ENCODE measurements at places on chromosomes 4 and X.
A peak's percentile ranks its signal among the peaks of the same experiment; 100 is the strongest.

GRCh38 chr4:45640281-45640680 lies 483.6 kb downstream of the GABRG1 start:
- DNase-seq, result no peak
- no peaks in the 10 kb centered on the region for H3K27me3 ChIP-seq
- no peaks in the 10 kb centered on the region for H3K36me3 ChIP-seq
- H3K27ac ChIP-seq, result no peak overlapping the region
- no peaks in the 10 kb centered on the region for H3K4me1 ChIP-seq
- H3K4me3 ChIP-seq, result no peak overlapping the region

DNA sequence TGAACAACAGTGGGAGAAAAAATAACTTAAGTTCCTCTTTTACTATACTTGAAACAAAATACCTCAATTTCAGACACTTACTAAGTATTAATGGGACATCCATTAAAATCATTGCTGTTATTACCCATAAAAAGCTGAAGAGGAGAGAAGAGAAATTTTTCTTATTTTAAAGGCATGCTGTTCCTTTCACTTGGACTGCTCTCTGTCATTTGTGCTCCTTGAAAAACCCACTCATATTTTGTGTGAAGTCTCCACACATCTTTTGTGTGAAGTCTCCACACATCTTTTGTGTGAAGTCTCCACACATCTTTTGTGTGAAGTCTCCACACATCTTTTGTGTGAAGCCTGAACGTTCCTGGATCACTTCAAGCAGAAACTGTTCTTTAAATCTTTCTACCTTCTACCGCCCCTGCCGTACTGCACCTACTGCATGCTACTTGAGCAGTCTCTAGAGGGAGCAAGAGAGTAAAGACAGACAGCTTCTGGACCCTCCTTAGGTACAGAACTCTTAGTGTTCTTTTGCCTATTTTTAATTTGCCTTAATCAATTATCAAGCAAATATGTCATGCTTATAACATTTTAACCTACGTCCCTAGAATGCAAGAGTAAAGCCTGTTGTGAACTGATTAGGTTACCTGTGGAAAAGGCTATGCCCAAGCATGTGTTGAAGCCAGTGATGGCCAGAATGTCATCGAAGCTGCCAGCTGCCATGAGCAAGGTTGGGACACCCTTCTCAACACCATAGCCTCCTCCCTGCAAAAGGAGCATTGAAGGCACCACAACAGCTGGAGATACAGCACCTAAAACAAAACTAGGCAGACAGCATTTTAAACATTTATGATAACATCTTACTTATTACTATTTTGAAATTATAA lies 27.1 kb upstream of the SLC9B1 start:
- peak; percentile 61 for DNase-seq
- H3K27ac ChIP-seq, result no peak overlapping the region
- no peak overlapping the region for H3K4me3 ChIP-seq
- no peaks in the 10 kb centered on the region for H3K4me1 ChIP-seq
- H3K27me3 ChIP-seq, result no peaks in the 10 kb centered on the region

- peak overlapping the region; percentile 94 for H3K27ac ChIP-seq
- no peaks in the 10 kb centered on the region for H3K36me3 ChIP-seq
- peak overlapping the region; percentile 93 for H3K4me3 ChIP-seq
- peaks cover 8% of the 10 kb centered on the region for H3K4me1 ChIP-seq
- DNase-seq, result peak; percentile 66
Measured at GRCh38 chr4:1871471-1872021, 353 bp downstream of the NSD2 start.

- H3K27ac ChIP-seq, result no peak overlapping the region
- no peaks in the 10 kb centered on the region for H3K4me1 ChIP-seq
- no peaks in the 10 kb centered on the region for H3K36me3 ChIP-seq
Measured at GRCh38 chrX:40709395-40709794, 25.9 kb downstream of the MED14 start.

DNA sequence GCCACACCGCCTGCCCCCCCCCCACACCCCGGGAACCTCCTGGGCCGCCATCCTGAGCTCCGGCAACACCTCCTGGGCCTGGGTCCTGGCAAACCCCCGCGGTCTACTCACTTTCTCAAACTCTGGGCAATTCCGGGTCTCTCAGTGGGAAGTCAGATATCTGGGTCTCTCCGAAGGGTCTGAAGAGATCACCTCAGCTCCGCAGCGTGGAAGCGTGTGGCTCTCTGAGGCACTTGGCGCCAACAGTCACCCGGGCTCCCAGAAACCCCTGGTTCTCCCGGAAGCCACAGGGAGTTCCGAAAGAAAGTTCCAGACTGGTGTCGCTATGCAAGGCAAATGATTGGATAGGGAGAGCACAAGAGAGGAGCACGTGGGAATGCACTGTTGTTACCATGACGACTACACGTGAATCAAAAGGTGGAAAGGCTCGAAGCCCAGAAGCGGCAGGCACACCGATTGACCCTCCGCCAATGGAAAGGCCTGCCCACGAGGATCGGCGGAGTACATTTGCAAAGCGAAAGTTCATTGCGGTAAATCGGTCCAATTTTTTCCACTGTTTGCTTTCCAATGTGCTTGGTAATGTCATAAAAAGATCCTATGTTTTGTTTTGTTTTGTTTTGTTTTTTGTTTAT lies at the start of gene PNMA6E:
TSS of gene PNMA6E (minus strand) at position 218 of the 632 bp plus-strand sequence. CDS start 2,501 bp downstream, outside the sequence.
- H3K4me1 ChIP-seq, result no peaks in the 10 kb centered on the region
- no peak within 1 kb of the TSS for H3K27ac ChIP-seq
- no peaks in the 10 kb centered on the region for H3K27me3 ChIP-seq
- no peaks in the 10 kb centered on the region for H3K36me3 ChIP-seq

- no peaks in the 10 kb centered on the region for H3K36me3 ChIP-seq
- no peak overlapping the region for H3K27ac ChIP-seq
- DNase-seq, result no peak
- H3K27me3 ChIP-seq, result no peaks in the 10 kb centered on the region
- H3K4me3 ChIP-seq, result no peak overlapping the region
Measured at GRCh38 chr4:63090641-63091040, 1318.6 kb downstream of the TECRL start.

DNA sequence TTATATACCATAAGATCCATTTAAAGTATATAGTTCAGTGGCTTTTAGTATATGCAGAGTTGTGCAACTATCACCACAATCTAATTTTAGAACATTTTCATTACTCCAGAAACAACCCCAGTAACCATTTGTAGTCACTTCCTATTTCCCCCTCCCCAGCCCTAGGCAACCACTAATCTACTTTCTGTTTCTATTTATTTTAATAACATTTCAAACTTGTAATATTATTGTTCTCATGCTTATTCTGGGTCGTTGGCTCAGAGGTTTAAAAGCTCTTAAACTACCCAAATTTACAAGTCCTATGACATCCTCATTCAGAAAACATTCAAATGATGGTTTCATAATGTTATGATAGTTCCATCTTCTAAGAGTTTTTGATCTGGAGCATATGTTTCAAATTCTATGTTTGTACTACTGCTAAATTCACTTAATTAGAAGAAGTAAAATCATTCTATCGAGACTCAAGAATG lies 18.4 kb downstream of the XIAP start:
- DNase-seq, result no peak
- H3K27ac ChIP-seq, result no peak overlapping the region
- H3K4me1 ChIP-seq, result no peaks in the 10 kb centered on the region
- no peak overlapping the region for H3K4me3 ChIP-seq

DNA sequence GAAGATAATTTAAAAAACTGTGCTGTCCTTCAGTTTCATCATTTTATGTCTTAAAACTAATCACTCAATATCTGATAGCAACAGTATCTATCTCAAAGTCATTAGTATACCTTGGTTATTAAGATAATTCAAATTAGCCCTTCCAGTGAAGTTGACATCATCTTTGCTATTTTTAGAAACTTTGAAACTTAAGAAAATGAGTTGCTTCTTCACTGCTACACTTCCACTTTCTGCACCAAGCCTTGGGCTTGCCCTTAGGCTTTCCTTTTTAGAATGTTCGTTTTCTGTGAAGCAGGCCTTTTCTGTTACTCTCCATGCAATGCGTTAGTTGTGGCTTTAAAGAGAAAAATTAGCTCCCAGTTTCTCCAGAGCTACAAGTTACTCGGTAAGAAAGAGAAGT lies 4.4 kb upstream of the VAMP7 start:
- H3K4me3 ChIP-seq, result no peak overlapping the region
- no peak for DNase-seq
- no peaks in the 10 kb centered on the region for H3K36me3 ChIP-seq
- no peaks in the 10 kb centered on the region for H3K4me1 ChIP-seq
- H3K27me3 ChIP-seq, result no peaks in the 10 kb centered on the region

- no peaks in the 10 kb centered on the region for H3K36me3 ChIP-seq
- no peak overlapping the region for H3K27ac ChIP-seq
- no peak for DNase-seq
- no peaks in the 10 kb centered on the region for H3K27me3 ChIP-seq
- H3K4me1 ChIP-seq, result no peaks in the 10 kb centered on the region
Measured at GRCh38 chrX:114582698-114583395, 1.0 kb upstream of the HTR2C start.

DNA sequence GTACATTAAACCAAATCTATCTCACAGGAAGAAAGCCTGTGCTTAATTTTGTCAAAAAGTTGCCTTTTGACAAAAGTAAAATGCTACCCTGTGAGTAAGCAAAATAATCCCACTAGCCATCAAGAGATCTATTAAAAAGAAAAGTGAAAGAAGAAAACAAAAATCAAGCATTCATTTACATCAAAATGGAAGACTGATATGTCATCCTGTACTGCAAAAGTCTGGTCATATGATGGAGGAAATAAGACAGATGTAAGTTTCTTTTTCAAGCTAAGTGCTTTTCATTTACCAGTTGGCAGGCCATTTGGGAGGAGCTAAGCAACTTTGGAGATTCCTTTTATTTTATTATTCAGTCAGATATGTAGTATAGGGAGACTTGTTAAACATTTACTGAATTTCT lies 387.4 kb downstream of the SPOCK3 start:
- DNase-seq, result no peak
- H3K27me3 ChIP-seq, result no peaks in the 10 kb centered on the region
- H3K4me3 ChIP-seq, result no peak overlapping the region
- H3K27ac ChIP-seq, result no peak overlapping the region

DNA sequence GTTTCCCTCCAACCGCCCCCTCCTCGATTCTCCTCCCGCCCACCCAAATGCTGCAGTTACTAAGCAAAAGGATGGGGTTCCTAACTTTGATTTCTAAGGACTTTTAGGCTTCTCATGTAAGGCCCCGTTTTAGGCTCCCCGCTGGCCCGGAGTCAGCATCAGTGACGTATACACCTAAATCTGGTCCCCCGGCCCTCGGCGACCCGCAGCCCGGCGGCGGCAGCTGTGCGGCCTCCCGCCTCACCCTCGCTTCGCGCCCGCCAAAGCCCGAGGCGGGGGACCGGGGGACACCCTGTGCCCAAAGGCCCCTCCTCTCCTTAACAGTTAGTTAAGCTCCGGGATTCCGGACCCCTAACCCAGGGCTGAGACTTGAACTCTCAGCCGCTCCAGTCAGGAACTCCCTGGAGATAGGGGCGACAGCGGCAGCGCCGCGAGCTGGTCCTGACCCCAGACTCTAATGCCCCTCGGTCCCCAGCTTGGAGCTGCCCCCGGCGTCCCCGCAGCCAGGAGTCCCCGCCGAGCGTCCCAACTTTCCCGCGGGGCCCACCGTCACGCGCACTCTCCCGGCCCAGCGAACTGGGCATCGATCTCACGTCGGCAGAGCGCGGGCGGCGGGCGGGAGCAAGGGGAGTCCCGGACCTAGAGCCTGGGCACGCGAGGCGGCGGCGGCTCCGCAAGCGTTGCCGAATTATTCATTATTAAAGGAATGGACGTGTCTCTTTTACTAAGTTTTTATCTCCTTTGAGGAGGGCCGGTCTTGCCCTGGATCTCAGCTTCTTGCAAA lies 1.5 kb upstream of the NR3C2 start:
- no peaks in the 10 kb centered on the region for H3K27me3 ChIP-seq
- H3K4me1 ChIP-seq, result peaks cover 7% of the 10 kb centered on the region
- H3K36me3 ChIP-seq, result no peaks in the 10 kb centered on the region
- peak overlapping the region; percentile 98 for H3K27ac ChIP-seq
- peak overlapping the region; percentile 70 for H3K4me3 ChIP-seq

- H3K4me1 ChIP-seq, result no peaks in the 10 kb centered on the region
- peak overlapping the region; percentile 25 for H3K27ac ChIP-seq
- DNase-seq, result no peak
Measured at GRCh38 chr4:7985891-7986441, 46.3 kb upstream of the AFAP1 start.

DNA sequence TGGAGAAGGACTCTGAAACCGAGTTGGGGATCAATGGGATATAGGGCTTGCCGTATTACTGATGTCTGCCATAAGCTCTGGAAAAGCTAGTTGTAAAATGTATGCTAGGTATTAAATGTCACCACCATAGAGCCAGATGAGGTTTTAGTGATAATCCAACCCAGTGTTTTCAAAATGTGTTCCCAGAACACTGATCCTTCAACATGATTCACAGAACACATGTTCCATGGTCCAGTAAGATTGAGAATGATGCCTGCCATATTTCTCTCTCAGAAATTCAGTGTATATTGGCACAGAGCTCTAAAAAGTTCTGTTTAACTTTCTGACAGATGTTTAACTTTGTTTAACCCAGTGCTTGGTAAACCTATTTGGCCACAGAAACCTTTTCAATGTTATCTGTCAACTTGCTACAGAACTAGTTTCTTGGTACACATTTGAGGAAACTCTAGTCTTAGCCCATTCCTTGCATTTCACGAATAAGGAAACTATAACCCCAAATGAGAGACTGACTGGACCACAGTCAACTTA lies 160.2 kb downstream of the PALLD start:
- DNase-seq, result no peak
- H3K4me1 ChIP-seq, result no peaks in the 10 kb centered on the region

DNA sequence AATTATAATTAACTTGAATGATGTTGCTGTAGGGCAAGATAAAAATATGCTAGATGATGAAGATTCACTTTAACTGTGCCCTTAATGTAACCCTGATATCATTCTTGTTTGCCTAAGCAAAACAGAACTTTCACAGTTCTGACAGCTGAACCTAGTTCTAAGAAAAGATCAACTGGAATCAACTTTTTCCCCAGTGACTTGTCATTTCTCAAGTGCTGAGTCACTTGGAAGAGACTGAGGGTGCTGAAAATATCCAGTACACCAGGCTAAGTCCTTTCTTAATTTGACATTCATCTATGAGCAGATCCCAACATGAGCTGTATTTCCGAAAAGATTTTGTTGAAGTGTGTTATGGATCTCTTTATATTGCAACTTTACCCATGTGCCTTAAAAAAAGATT lies 140.4 kb downstream of the MID1IP1 start:
- no peaks in the 10 kb centered on the region for H3K36me3 ChIP-seq
- H3K27me3 ChIP-seq, result no peaks in the 10 kb centered on the region
- H3K27ac ChIP-seq, result no peak overlapping the region
- H3K4me1 ChIP-seq, result no peaks in the 10 kb centered on the region

DNA sequence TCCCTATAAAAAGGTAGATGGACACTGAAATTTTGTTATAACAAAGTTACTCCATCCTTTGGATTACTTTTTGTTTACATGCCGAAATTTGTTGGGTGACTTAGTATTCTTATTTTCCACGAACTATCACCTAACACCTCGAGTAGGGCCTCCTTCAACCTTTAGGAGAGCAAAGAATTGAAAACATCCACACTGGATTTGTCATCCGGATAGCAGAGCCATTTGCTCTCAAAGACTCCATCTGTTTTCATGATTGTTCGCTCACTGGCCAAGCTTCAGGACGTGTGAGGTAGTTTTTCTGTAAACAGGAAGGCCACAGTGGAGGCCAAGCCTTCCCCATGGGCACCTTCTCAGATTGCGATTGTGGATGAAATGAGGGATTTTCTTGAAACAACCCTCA lies at the start of gene ADAD1:
TSS of gene ADAD1 (plus strand) at position 301 of the 400 bp plus-strand sequence. CDS start 1,059 bp downstream, outside the sequence.
- no peak within 1 kb of the TSS for H3K4me3 ChIP-seq
- no peak within 1 kb of the TSS for H3K27ac ChIP-seq
- no peaks in the 10 kb centered on the region for H3K36me3 ChIP-seq
- DNase-seq, result no peak
- H3K4me1 ChIP-seq, result no peaks in the 10 kb centered on the region

GRCh38 chrX:37047776-37048175 lies 39.6 kb downstream of the FAM47C start:
- no peaks in the 10 kb centered on the region for H3K36me3 ChIP-seq
- no peak overlapping the region for H3K4me3 ChIP-seq
- H3K27ac ChIP-seq, result no peak overlapping the region
- no peaks in the 10 kb centered on the region for H3K4me1 ChIP-seq

Measured in Peyer's patch (tissue), 4 donors.